ENCODE measurements at places on chromosomes 13 and 19.

GRCh38 chr13:39781381-39781780 lies 125.9 kb downstream of the COG6 start:
- DNase-seq, result no peak

DNA sequence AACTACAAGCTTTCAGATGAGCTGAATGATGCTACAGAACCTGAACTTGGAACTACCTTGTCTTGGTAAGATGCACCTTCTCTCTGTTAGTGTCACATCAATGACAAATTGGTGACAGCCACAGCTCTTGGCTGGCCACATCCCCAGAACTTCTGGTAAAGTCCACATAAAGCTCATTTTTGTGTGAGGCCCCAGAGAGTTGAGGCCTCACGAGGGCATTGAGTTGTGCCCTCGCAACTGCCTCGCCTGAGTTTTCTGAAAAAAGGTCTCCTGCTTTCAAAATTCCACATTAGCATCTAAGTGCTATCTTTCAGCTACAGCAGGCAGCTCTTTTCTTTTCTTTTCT lies 42.6 kb downstream of the MRPL57 start:
- no peak for DNase-seq

DNA sequence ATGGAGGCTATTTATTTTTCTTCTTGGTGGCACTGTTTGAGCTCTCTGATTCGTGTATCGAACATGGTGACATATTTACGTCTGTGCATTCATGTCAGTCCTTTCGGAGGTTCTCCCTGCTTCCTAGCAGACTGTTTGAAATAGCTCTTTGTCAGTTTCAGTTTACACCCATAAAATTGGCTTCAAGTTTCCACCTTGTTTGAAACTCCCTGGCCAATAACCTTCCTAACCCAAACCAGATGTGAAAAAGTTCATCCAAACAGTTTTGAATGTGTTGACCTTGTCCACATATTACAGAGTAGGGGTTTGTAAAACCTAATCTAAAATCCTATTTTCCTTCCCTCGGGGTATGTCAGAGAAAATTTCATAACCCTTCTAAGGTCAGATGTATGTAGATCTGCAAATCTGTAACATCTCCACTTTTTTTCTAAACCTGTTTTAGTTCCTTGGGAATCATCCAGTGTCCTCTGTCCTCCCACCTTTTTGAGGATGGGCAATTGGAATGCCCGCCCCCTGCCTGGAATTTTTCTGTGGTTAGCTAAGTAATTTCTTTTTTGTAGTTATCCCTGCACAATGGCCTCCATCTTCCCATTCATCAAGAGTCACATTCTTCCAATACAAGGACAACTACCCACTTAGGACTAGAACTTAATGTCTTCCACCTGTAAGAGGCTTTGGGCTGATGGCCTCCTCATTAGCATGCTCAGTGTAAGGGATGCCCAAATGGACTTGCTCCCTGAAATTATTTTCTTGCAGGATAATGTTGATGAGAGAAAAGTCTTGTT lies 499.8 kb downstream of the GPC6 start:
- DNase-seq, result no peak

DNA sequence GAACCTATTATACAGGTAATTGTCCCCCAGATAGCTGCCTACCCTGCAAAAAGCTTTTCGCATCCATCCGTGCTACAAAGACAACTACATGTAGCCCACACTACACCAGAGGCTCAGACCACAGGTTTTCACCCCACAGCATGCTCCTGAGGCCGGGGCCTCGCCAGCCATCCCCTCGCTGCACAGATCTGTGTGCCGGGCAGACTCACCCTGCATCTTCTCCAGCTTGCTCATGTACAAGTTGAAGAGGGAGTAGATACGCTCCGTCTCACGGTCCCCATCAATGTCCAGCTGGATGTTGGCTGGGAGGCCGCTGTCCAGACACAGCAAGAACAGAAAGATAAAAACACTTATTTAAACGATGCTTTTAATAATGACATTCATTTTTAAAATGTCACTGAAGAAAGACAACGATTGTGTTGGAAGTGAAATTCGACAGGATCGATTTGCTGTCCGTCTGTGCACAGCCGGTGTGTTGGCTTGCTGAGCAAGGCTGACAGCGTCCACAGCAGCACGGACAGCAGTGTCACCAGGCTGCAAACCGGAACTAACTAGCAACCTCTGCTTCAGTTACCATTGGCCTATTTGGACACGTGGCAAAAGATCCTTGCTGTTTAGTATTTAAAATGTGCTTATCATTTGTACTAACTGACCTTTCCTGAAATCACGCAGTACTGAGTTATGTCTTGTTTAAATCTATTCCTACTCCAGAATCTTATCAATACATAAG lies 18.6 kb upstream of the C13orf46 start:
- DNase-seq, result no peak

- DNase-seq, result no peak
Measured at GRCh38 chr13:98214008-98214643, 37.1 kb upstream of the RNF113B start.

GRCh38 chr13:98994080-98994479 lies 16.2 kb upstream of the DOCK9 start:
- DNase-seq, result no peak

DNA sequence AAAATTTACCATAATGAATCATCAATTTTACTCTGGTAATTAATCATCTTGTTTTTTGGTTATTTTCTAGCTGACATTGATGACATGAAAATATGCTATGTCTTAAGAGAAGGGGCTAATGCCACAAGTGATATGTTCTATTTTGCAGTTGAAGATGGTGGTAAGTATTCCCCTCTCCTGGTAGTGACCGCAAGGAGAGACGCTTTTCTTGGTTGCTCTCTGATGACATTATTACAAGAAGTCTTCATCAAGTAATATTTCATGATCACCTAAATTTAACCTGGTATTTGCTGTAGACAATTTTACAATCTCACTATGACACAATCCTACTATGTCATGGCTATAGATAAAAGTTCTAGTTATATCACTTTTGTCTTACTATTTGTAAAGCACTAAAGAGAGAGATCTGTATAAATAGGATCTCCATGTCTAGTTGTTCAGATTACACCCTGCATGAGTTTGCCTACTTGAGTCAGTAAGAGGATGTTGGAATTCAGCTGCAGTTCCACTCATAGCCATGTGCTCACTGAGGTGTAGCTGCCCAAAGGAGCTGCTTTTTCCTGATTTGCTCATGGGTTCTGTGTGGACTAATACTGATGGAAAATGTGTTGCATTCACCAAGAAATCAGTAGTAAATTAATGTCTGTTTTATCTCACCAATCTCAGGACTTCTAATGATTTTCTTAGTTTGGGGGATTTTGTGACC lies 10.9 kb downstream of the FREM2 start:
- DNase-seq, result no peak

GRCh38 chr13:113861433-113862030 lies 2.3 kb downstream of the GAS6 start:
- no peak for DNase-seq

DNA sequence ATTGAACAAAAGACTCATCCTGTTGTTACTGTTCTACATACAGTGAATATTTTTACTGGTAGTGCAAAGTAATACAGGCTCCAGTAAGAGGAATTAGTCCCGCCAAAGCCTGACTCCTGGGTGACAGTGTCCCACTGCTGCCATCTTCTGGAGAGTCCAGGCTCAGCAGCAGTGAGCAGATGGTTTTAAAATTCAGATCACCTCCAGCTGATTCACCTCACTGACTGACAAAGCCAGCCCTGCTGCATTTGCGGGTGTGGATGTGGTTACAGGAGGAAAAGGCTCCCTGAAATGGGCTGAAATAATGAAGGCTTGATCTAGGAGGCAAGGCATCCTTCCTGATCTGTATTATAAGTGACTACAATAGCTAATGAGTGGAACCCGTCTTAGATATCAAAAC lies 18.3 kb downstream of the PABPC3 start:
- peak; percentile 62 for DNase-seq

- peak; percentile 40 for DNase-seq
Measured at GRCh38 chr13:43666403-43666802, 120.4 kb downstream of the ENOX1 start.

- DNase-seq, result no peak
Measured at GRCh38 chr13:35826626-35827254, 304.4 kb downstream of the DCLK1 start.

DNA sequence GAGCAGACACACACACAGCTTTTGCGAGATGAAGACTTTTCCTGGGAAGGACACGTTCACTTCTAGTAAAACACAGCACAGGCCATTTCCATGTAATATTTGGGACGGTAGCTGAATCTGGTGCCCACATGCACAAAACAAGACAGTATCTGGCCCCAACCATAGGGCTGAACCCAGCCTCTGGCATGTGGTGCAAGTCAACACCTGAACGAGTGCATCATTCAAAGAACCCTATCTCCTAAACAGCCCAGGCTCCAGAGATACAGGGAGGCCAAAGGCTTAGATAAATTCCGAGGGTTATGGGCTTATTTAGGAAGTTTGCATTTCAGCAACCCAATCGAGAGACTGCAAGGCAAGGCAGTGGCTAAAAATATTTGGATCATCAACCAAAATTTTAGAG lies 2.7 kb upstream of the TFDP1 start:
- DNase-seq, result no peak

DNA sequence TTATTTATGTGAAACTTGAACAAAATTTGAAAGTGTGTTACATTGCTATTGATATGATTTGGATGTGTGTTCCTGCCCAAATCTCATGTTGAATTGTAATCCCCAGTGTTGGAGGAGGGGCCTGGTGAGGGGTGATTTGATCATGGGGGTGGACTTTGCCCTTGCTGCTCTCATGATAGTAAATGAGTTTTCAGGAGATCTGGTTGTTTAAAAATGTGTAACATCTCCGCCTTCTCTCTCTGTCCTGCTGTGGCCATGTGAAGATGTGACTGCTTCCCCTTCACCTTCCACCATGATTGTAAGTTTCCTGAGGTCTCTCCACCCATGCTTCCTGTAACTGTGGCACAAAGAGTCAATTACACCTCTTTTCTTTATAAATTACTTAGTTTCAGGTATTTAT lies 1731.0 kb downstream of the SLITRK5 start:
- DNase-seq, result no peak

DNA sequence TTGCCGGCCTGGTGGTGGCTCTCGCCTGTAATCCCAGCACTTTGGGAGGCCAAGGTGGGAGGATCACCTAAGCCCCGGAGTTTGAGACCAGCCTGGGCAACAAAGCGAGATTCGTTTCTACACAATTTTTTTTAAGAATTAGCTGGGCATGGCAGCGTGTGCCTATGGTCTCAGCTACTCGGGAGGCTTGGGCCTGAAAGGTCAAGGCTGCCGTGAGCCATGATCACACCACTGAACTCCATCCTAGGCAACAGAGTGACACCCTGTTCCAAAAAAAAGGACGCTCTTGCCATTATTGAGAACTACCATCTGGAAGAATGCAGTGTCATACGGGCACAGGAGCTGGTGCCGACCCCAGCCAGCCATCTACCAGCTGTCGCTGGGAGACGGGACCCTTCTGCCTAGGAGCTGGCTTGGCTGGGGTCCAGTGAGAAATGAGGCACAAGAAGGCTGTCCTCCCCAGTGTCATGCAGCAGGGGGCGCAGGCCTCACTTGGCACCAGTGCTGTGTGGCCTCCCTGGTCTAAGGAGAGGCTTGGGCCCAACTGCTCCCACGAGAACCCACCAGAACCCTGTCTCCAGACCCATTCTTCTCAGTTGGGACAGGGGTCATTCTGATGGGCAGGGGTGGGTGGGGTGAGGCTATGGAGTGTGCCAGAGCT lies 12.2 kb upstream of the RELB start:
- peak; percentile 37 for DNase-seq

DNA sequence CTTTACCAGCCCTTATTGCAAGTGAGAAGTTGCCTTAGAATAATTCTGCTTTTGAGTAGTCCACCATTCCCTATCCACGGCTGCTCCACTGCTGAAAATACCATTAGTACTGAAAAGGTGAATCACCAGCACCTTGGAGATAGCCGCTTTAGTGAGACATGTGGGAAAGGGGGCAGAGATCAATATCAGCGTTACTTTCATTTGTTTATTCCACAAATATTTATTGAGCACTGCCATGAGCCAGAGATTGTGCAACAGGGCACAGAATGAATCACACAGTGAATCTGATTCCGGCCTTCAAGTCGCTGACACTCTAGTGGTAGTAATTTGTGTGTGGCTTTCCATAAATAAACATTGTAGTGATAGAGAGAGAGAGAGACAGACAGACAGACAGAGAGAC lies 31.5 kb upstream of the MYO16 start:
- no peak for DNase-seq

GRCh38 chr19:45768655-45768983 lies 433 bp downstream of the SIX5 start:
- DNase-seq, result no peak

DNA sequence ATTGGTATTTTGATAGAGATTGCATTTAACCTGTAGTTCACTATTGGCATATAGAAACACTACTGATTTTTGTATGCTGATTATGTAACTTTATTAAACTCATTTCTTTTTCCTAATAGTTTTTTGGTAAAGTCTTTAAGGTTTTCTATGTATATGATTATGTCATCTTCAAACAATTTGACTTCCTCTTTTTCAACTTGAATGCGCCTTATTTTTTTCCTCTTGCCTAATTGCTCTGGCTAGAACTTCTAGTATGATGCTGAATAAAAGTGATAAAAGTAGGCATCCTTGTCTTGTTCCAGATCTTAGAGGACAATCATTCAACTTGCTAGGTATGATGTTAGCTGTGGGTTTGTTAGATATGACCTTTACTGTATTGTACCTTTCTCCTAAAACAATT lies 1034.9 kb downstream of the PCDH9 start:
- no peak for DNase-seq

DNA sequence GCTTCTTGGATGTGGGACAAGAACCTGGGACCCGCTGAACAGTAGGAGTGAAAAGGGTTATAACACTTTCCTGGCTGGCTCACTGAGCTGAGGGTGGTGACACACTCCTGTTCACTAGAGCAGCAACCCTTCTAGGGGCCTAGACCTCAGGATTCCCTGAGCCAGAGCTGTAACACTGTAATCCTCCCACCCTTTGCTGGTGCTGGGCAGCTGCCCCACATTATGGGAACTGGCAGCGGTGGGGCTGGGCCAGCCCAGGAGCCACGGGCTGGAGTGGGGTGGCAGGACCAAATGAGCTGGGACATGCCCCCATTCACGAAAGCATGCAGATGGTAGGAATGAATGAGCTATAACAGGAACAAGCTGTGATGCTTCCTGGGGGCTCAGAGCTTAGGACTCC lies 110.6 kb downstream of the B3GLCT start:
- no peak for DNase-seq

DNA sequence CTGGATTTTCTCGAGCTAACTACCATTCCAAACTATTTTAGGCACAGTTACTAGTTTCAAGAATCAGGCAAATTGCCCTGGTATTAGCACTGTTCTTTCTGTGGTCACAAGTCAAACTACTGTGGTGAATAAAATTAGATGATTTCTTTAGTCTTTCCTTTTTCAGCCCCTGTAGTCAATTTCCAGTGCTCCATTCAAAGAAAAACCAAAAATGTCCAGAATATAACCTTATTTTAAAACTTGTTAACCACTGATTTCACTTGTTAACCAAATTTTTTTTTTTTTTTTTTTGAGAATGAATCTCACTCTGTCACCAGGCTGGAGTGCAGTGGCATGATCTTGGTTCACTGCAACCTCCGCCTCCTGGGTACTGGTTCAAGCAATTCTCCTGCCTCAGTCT lies 50.6 kb upstream of the USPL1 start:
- no peak for DNase-seq
